ENCODE measurements at places on chromosomes 12 and 14.

DNA sequence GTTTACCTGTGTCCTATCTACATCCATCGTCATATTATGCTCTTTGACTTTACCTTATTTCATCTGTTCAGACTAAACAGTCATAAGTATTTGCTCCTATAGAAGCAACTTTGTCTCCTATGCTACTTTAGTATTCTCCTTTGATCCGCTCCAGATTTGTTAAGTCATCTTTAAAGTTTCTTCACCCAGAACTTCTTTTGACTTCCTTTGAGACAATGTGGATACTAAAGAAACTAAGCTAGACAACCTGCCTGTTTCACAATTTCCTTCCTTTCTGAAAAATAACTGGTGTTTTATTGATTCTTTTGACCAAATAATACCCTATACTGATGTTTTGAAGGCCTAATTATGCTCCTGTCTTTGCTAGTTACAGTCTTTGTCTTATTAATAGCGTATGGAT is 30.0 kb upstream of the LRRK2 start:
- no peak for DNase-seq

GRCh38 chr14:95232894-95233584 is 75.7 kb upstream of the DICER1 start:
- no peak for DNase-seq

DNA sequence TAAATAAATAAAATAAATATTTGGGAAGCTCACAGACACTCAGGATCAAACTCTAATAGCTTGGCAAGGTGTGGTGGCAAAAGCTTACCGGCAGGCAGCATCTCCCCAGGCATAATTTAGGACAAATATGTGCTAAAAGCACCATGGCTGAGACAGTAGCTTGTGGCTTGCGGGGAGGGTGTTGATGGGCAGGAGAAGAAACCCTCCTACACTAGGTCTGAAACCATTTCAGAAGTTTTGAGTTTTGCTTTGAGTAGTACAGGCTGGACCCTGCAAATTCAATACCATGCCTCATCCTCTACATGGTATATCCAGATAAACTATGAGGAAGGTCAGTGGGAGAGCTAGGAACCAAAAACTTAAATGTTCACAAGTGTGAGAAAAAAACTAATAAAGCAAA is 33.1 kb downstream of the MAP3K9 start:
- no peak for DNase-seq

DNA sequence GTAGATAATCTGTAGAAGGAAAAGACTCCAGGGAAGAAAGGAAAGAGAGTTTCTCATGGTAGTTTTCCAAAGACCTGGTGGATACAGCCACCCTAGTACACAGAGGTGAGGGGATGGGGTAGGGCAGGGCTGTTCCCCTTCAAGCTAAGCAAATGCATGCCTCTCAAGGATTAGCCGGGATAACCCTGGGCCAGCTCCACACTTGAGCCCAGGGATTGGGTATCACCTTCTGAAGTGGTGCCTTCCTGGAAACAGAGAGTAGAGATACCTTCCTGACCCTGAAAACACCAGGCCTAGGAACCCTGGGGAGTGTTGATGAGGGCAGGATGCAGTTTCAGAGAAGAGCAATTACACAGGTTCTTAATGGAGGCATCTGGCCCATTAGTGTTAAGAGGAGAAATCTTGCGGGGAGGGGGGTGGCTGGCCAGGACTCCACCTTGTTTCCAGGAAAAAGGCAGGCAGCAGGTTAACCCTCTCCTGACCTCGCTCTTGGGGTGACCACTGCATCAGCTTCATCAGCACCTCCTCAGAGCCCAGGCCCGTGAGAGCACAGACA is 106.9 kb upstream of the TMEM233 start:
- peak; percentile 27 for DNase-seq

DNA sequence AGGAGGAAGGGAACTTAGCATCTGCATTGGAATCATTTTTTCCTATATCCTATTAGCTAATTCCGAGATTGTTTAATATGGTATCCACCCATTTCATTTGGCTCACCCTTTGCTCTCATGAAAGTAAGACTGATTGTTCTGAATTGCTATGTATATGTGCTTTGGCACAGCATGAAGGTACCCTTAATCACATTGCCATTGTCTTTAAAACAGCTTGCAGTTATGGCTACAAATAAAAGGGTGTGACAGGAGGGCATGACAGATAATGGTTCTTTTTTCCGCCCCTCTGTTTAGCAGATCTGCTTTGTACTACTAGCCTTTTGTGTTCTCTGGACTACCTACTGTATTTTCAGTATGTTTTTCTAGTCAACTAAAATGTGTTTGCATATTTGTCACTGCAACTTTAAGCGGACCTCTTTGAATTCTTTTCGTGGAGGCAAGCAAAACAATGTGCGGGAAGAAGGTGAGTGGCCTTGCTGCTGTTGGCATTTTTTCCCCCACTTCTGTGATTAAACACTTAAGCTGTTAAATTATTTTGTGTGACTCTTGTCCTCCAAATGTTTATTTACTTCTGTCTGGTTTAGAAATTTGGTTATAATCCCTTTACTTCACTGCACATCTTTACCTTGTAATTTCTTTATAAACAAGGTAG is 35.8 kb downstream of the FBXO34 start:
- no peak for DNase-seq

DNA sequence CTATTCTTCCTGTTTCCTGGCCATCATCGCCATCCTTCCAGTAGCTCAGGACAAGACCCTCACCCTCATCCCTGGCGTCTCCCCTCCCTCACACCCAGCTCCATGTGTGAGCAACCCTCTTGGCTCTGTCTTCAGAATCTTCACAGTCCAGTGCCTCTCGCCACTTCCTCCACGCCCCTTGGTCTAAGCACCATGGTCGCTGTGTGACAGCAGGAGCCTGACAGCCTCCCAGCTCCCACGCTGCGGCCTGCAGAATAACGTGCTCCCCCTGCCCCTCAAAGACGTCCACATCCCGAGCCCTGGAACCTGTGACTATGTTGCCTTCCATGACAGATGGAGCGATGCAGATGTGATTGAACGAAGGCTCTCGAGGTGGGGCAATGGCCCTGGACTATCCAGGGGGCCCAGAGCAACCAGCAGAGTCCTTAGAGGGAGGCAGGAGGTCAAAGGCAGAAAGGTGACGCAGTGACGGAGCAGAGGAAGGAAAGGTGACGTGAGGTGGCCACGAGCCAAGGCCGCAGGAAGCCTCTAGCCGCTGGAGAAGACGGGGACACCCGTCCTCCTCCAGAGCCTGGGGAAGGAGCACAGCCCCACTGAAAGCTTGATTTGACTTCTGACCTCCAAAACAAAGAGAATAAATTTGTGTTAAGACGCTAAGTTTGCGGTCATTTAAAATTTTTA is 139.8 kb downstream of the CALM1 start:
- DNase-seq, result no peak

DNA sequence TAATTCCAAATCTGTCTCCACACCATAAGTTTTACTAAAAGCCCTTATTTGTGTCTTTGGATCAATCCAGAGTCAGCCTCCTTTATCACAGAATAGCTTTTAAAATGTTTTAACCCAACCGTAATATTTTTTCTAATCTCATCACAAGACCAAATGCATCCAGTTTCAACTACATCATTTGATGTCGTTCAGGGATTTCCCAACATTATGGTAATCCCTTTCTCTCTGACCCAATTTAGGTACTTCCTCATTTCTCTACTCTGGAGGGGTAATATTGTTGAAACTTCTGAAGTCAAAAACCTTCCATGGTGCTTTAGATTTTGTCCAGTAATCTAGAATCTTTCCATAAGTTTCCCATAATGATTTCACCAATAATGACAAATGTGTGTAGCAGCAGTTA is 596.8 kb downstream of the SOX5 start:
- DNase-seq, result no peak

DNA sequence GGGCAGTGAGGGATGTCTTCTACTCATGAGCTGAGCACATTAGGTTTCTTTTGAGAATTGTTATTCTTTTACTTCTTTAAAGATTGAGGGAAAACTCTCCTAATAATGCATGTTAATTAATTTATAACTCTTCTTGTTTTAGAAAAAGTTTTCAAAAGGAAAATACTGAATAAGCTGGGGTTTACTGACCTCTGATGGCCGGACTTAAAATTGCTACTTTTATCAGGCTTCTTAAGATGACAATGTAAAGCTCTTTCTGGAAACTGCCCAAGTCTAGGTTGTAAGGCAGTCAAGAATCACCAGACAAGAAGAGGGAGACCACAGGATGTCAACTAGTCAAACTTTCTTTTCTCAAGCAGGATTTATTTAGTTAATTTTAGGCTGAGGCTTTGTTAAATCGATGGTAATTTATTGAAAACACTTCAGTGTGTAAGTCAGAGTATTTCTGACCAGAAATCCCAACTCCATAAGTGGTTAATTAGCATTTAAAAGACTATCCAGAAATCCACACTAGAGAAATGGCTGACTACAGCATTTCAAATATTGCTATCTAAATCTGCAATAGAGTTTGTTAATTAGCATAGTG is 82.1 kb downstream of the AVPR1A start:
- DNase-seq, result peak; percentile 64

DNA sequence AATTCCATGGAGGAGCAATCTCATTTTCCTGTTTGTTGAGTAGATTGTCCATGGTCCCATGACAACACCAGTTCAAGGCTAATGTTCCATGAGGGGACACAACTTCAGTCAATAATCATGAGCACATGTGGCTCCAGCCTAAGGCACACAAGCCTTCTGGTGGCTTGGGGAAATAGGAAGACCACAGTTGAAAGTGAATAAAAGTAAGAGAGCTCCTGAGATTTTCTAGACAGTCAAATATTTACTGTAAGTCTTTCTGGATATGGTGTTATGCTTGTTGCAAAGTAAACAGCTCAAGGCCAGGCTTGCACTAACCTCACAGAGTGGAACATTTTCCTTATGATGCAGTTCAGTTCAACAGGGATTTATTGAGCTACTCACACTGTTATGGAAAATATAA is 206.9 kb upstream of the SLC38A2 start:
- DNase-seq, result no peak

DNA sequence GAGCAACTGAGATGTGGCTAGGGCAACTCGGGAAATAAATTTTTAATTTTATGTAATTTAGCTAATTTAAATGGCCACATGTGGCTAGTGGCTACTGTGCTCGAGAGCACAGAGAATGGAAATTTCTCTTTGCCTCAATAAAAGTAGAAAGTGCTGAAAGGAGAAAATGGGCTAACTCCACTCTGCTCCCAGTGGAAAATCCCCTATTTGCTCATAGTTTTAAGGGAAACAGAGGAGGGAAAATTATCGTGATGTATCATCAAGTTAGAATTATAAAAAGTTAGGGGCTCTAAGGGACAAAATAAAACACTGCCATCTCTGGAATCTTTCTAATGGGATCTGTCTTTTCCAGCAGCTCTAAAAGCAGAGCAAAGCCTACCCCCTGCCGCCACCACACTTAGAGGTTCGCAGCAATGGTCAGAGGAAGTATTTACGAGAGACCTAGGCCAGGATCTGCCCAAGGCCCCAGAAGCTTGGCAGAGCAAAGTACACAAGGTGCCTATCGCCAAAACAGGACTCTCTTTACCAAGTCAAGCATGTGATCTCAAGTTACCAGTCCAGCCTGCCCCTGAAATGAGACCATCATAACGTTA is 220.7 kb downstream of the PPM1H start:
- no peak for DNase-seq

- DNase-seq, result no peak
Measured at GRCh38 chr12:16056910-16057309, 145.8 kb downstream of the DERA start.

- no peak for DNase-seq
Measured at GRCh38 chr12:47348206-47348605, 268.4 kb upstream of the AMIGO2 start.

- DNase-seq, result no peak
Measured at GRCh38 chr12:49428793-49429192, 61.5 kb downstream of the SPATS2 start.

- no peak for DNase-seq
Measured at GRCh38 chr12:128137140-128137539, 129.8 kb upstream of the TMEM132C start.

DNA sequence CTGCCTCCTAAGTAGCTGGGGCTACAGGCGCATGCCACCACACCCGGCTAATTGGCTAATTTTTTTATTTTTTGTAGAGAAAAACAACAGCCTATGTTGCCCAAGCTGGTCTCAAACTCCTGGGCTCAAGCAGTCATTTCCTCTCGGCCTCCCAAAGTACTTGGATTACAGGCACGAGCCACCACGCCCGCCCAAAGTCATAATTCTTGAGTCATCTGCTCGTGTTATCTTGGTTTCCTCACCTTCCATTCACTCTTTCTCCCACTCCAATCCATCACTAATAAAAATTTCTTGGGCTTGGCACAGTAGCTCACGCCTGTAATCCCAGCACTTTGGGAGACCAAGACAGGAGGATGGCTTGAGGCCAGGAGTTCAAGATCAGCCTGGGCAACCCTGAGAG is 32.0 kb downstream of the ITGA7 start:
- no peak for DNase-seq

- peak; percentile 82 for DNase-seq
Measured at GRCh38 chr12:107159384-107159900, 66.1 kb upstream of the CRY1 start.

GRCh38 chr12:110007881-110008280 is 8.7 kb downstream of the ANKRD13A start:
- no peak for DNase-seq

GRCh38 chr12:4116251-4117111 is 157.1 kb upstream of the CCND2 start:
- no peak for DNase-seq

DNA sequence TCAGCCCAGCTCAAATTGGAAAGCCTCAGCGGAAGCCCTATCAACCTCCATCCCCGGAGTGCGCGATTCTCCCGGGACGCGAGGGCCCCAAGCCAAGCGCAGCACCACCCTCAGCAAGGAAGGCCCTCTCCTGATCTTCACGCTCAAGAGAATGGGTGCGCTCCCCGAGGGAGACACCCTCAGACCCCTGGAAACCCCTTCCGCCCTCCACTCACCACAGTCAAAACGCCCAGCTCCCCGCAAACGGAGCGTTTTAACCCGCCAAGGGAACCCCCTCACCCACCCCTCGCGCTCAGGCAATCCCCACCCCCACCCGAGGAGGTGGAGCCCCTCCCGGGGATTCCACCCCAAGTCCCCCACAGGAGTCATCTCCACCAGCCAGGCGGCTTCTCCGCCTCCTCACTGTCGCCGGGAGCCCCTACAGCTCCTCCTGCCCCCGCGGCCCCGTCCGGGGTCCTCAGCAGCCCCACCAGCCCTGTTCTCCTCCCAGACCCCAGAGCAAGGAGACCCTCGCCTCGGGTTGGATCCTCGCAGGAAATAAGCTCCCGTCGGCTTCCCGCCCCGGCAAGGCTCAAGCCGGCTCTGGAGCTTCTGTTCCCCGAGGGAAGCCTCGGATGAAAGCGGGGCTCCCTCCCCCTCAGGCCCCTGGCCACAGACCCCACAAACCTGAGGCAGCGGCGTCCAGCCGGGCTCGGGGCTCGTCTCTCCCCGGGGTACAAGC is 507 bp downstream of the BAZ2A start:
- DNase-seq, result no peak

- DNase-seq, result no peak
Measured at GRCh38 chr14:93033983-93034670, 81.6 kb downstream of the ITPK1 start.

All from NCI-H2227 treated with DMSO at 0.1 percent for 48 hours (cell line).